Mesenteric fat pad (tissue), 1 donor: ENCODE measurements at places on chromosomes 11 and 22.

GRCh38 chr22:31272522-31273446, 19.5 kb downstream of the PIK3IP1 start:
- no peak for DNase-seq

- DNase-seq, result no peak
Measured at GRCh38 chr11:92045301-92045700, 179.3 kb upstream of the FAT3 start.

DNA sequence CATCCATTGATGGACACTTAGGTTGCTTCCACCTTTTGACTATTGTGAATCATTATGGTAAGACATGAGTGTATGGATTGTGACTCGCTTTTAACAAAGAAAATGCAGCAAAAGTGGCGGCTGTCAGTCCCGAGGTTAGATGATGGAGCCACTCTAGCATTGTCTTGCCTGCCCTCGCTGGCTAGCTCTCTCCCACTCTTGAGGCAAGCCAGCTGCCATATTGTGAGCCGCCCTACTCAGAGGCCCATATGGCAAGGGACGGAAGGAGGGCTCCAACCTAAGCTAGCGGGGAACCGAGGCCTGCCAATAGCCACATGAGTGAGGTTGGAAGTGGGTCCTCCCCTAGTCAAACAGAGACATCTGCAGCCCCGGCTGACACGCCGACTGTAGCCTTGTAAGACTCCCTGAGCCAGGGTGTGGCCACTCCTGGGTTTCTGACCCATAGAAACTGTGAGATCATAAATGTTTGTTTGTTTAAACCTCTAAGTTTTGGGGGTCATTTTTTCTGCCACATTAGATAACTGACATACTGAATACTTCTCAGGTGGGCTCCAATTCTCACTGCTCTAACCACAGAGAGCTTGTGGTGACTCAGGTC, 160.2 kb downstream of the LDLRAD3 start:
- DNase-seq, result no peak

DNA sequence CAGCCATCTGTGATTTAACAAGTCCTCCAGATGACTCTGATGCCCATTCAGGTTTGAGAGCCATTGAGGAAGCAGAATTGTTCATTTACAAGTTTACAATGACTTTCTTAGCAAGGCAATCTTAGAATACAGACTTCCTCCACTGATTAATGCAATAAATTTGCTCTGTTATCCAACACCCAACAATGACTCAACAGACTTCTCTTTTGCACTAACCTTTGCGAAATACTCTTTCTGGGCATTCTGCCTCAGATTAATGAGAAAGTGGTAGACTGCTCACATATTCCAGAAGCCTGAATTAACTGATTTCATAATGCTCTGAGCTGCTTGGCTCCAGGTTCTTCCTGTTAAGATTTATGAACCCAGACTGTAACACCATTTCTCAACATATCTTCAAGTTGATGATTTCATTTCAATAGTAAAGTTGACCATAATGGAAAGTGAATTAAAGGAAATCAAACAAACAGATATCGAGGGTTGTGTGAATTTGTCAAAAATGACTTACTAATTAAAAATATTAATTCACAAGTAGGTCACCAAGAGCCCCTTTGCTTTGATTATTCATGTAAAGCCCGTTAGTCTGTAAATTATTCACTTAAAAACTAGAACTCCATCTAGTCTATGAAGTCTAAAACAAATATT, 70.5 kb upstream of the BLID start:
- DNase-seq, result no peak

DNA sequence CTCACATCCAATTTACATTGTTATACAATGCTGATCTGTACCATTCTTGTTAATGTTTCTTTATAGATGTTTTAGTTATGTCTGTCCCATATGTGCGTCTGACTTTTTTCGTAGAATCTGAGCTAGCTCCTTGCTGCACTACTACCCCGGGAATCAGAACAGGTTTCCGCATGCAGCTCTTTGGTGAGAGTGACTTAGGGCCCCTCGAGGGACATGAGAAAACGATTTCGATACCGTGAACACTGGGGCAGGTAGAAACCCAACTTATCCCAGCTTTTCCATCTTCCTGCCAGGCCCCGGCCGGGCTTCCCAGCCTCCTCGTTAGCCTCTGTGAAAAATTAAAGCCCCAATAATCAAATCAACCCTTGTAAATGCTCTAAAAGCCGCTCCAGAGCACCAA, 23.4 kb upstream of the PKNOX2 start:
- no peak for DNase-seq

DNA sequence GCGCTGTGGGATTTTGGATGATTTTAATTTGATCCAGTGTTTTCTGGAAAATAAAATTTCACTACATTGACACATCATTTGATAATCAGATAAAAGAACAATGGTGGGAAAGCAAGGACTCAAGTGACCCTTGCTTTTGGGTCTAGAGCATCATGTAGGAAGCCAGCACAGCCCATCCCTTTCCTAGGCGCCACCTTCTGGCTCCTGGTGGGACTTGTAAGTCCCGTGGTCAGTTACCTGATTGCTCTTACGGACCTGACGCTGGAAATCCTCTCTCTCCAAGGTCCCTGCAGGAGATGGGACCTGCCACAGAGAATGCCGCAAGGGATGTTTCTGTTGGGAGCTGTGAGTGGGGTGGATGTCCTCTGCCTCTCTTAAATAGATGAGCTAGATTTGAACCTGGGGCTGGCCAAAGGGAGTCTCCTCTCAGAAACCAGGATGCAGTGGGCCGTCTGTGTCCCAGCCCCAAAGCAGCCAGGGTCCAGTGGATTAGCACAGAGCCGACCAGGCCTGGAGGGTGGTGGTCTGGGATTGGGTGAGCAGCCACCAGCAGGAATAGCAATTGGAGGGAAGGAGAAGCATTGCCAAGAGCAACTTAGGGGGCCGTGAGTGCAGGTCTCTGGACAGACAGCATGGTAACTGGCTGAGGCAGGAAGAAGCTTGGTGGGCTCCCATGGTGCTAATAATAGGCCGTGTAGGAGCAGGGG, 21.7 kb downstream of the TIMP3 start:
- DNase-seq, result no peak

GRCh38 chr11:117440258-117440657, 112.6 kb downstream of the CEP164 start:
- no peak for DNase-seq

GRCh38 chr22:37403267-37403960, 23.9 kb downstream of the ELFN2 start:
- no peak for DNase-seq

- DNase-seq, result no peak
Measured at GRCh38 chr11:12303421-12304149, 73.8 kb upstream of the PARVA start.

- no peak for DNase-seq
Measured at GRCh38 chr22:43047605-43048004, 32.7 kb upstream of the PACSIN2 start.

DNA sequence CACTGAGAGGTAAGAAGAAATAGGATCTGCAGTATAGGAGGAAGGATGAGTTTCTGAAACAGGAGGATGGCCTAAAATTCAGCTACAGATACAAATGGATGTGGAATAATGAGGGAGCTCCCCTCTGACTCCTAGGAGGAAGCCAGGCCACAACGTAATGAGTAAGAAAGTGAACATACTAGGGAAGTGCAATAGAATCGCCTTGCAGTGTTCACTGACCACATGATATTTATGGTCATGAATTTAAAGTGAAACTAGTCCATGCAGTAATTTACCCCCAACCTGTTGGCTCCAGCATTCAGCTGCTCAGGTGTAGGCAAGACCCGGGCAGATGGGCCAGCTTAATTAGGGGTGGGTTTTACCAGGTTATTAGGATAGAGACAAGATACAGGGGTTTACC, 101.7 kb downstream of the DEUP1 start:
- no peak for DNase-seq

- DNase-seq, result no peak
Measured at GRCh38 chr22:31490496-31490925, 869 bp upstream of the EIF4ENIF1 start.

DNA sequence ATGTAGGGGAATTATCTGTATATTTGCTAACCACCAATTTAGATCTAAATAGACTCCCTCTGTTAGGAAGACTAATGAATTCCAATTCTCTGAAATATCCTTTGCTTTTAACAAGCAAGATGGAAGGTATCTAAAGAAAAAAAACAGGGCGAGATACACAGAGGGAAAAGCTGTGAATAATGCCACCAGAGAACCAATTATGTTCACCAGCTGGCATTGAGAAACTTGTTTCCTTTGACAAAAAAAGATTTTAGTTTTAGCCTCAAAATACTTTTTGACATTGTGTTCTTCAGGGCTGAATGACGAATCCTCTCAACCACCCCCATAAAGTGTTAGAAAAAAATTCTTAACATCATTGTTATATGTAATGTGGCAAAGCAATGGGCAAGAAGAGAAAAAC, 19.0 kb downstream of the HTR3B start:
- DNase-seq, result no peak

DNA sequence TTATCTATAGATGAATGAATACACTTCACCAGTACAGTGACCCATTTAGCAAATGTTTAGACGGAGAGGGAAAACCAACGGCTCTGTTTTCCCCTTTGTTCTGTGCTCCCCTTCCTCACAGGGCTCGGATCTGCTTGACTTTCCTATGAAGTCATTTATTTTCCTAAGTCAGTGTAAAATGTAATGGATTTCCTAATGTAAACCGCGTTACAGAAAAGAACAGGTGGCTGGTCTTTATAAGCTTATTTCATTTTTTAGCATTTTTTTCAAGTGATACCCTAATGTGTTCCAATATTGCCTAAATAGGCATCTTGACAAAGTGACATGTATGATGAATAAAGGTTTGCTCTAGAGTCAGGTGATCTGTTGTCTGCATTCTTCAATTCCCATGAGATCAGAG, 207.5 kb downstream of the PGR start:
- no peak for DNase-seq

DNA sequence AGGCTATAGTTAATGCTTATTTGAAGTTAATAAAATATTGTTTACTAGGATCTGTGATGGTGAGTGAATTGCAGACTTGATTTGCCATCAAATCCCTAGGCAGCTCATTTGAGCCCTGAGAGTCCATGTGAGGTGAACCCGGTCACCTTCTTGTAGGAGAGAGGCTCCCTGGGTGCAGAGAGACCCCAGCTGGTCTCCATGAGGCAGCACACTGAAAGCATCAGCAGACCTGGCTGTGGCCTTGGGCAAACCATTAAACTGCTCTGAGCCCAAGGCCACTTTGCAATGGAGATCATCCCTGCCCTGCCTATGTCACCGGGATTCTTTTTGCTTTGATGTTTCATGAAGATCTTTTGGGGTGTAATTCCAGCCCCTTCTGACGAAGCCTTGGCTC, 125.2 kb downstream of the MICAL2 start:
- DNase-seq, result no peak

- DNase-seq, result peak; percentile 80
Measured at GRCh38 chr22:24066260-24066659, 55.2 kb downstream of the CABIN1 start.

DNA sequence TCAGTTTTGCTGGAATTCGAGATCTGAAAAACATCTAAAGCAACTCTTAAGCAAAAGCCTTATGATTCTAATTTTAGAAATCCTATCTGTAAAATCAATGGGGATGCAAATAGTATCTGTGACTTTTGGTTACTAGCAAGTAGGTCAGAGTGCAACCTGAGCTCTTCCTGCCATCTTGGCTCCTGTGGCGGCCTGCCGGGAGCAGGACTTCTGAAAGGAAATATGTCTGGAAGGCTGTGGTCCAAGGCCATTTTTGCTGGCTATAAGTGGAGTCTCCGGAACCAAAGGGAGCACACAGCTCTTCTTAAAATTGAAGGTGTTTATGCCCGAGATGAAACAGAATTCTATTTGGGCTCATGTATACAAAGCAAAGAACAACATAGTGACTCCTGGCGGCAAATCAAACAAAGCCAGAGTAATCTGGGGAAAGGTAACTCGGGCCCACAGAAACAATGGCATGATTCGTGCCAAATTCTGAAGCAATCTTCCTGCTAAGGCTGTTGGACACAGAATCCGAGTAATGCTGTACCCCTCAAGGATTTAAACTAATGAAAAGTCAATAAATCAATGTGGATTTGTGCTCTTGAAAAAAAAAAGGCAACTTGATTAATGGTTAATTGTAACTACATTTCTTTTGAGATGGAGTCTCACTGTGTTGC, 1.7 kb downstream of the SAMM50 start:
- DNase-seq, result no peak

- no peak for DNase-seq
Measured at GRCh38 chr22:47260551-47260950, 498.1 kb downstream of the TBC1D22A start.

DNA sequence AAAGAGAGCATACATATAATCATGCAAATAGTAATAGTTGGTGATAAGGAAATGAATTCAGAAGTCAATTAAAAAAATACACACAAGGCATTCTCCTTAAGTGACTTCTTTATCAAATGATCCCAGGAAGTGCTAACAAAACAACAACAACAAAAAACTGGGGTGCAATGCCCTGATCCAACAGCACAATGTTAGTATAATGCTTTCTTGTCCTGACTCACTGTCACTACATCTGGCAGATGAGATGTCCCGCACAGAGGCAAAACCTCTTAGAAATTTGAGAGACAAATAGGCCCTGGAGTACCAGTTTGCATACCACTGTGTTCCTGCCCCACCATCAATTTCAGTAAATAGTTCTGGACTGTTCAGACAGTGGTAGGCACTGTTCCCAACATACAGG, 11.0 kb upstream of the AMBRA1 start:
- no peak for DNase-seq

- DNase-seq, result no peak
Measured at GRCh38 chr11:75351791-75352587, 528 bp upstream of the ARRB1 start.
